Stimulated activated CD4-positive, alpha-beta T cell treated with anti-CD3 and anti-CD28 coated beads, Interleukin-4, amount 100 ng/mL, for 1 hour (primary cell): ENCODE measurements at places on chromosomes 5 and 9.
A peak's percentile ranks its signal among the peaks of the same experiment; 100 is the strongest.

- DNase-seq: no peak
Measured at GRCh38 chr9:109139851-109140250, 20.1 kb upstream of the TMEM245 start.

DNA sequence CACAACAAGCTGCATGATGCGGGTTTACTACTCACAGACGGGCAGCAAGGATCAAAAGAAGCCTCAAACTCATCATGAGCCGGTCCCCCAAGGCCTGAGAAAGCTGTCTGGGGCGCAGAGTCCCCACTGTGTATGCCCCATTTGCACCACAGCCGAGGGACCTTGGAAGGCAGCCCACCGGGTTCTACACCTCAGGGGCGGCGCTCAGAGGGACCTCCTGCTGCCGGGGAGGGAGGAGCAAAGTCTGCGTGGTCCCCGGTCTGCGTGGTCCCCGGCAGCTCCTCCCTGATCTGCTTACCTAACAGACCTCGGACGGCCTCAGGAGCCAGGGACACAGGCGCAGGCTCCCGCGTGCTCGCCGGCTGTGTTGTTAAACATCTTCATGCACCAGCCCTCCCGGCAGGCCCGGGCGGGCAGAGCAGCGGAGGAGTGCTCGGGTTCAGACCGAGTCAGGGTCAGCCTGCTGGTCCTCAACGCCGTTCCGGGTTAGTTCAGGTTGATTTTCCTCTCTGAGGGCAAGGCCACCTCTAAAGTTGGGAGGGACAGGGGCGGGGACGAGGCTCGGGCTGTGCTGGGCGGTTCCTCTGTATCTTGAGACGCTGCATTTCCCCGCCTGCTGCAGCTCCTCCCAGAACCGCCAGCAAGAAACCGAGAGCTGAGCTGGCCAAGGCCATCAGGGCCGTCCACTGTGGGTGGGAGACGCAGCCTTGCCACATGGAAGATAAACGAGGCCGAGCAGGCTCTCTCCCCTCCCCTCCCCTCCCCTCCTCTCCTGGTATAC is 74.6 kb downstream of the MRPL36 start:
- no peak for DNase-seq

DNA sequence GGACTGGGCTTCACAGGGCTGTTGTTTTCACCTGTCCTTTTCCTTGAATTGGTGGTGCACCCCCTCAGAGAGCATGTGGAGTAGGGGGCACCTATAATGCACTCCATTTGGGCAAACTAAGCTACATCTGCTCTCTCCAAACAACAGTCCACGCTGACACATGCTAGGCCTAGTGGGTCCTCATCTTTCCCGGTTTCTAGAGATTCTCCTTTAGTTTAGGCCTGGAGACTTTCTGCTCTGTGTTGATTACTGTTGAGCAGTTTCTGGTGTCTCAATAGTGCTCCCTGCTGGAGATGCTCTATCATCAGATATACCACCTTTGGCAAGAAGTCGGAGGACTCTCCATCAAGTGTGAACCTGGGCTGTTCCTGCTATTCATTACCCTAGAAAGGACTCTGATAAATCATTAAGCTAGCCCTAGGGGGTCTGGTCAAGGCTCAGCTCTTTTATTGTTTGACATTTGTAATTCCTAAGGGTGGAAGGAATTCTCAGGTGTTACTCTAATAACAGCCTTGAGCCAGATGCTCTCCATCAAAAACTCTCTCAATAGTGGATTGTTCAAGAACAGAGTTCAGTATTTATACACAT is 64.0 kb upstream of the FYB1 start:
- DNase-seq: peak; percentile 10

- DNase-seq: peak; percentile 42
Measured at GRCh38 chr9:123322273-123323195, 33.5 kb upstream of the CRB2 start.

DNA sequence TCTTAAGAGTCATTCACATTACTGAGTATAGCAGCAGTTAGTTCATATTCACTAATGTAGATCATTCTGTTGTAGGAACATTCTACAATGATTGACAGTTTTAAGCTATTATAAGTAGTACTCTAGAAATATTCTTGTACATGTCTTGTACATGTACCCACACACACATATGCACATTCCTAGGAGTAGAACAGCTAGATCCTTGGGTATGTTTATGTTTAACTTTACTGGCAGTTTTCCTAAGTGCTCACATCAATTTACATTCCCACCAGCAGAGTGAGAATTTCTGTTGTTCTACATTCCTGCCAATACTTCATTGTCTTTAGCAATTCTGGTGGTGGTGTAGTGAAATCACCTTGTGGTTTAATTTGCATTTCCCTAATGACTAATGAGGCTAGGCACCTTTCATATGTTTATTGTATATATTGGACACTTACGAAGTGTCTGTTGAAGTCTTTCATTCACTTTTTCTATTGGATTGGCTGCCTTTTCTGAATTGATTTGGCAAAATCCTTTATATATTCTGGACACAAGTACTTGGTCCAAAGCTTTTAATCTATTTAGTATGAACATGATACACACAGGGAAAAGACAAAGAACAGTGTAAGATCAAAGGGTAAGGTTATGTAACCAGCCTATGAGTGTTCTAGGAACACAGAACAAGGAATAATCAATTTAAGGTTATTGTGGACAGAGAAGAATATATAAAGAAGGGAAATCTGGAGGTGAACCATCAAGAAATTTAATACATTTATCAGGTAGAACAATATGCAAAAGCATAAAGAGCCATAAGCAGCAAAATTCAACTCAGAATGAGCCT is 95.6 kb downstream of the MLLT3 start:
- no peak for DNase-seq

DNA sequence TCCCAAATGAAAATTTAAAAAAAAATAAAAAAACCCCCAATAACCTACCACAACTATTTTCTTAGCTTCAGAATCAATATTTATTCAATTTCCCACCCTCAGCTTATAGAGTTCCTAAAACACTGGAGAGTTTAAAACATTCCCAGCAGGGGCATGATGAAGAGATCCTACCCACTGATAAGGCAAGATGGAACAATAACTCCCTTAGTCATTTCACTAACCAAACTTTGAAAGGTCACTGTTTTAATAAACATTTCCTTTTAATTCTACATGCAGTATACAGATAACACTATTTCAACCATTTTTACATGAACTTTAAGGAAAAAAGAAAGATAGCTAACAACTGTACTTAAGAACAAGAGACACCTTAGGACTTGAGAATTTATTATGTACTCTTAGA is 34.9 kb upstream of the ACOT12 start:
- no peak for DNase-seq

GRCh38 chr5:81239613-81240012 is 6.5 kb downstream of the CKMT2 start:
- DNase-seq: no peak

GRCh38 chr5:77778881-77779438 is 2.8 kb upstream of the TBCA start:
- no peak for DNase-seq

DNA sequence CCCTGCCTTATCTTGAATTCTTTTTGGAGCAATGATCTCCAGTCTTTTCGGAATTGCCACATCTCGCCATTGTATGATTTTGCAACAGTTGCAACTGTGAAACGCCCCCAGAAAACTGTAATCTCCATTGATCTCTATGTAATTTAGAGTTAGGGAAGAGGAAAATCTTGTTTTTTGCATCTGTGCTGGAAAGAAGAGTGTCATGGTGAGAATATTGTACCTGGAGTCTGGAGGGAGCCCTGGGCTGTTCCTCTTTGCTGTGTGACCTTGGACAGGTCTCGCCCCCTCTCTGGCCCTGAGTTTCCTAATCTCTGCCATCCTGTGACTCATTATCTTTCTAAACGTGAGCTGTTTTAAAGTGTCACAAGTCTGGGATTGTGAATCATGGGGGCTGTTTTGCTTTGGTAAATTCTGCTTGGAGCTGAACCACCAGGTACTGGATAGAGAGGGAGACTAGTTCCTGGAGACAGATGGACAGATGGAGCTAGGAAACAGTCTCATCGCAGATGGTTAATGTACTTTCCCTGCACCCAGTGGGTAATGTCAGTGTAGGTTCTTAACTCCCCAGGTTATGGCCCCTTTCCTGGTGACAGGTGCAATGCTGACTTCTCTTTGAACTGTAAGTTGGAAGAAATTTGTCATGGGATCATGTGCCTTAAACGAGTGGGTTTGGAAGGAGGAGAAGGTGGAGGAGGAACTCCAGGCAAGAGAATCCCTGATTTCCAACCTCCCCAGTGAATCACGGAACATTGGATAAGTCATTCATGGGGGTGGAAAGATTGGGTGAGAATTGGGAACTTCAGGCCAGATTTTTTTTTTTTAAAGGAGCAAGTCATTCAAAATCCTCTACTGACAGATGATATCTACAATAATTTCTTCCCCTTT is 19.6 kb downstream of the PPARGC1B start:
- no peak for DNase-seq

DNA sequence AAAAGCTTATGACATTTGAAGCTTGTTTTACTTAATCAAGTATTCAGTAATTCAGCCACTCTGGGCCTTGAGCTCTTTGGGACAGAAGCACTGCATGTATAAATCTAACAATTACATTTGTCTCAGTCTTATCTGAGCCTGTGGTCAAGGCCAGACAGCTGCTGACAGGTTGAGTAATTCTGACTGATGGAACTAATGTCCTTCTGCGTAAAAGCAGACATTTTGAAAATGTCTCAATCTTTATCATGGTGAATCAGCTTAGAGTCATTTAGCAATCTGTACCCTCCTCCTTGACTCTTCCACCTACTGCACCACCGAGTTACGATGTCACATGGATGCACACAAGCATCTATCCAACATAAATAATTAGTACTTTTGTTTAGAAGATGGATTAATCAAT is 400.0 kb downstream of the ARRDC3 start:
- no peak for DNase-seq

DNA sequence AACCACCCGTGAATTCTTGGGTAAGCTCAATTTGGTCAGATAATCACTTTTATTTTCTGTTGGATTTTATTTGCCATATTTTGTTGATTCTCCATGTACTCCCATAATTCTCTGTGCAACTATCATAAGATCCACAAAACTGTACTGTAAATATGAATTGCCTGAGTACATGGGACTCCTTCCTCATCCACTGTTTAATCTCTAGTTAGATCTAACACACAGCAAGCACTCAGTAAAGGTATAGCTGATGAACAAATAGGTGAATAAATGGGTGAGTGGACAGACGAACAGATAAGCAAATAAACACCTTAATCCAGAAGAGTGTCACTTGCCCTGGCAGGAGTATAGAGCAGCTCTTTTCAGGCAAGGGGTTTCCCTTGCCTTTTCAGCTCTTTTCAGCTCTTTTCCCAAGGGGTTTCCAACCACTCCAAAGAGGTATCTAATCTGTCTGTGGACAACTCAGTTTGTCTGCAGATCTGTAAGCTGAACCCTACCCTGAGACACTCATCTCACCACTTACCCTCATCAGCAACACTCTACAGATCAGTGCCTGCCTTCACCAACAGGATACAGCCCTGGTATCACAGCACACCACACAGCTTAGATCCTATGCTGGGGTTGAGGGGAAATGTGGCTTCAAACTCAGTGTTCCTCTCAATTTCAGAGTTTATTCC is 51.2 kb downstream of the SIL1 start:
- DNase-seq: no peak

- no peak for DNase-seq
Measured at GRCh38 chr5:160269017-160269416, 39.7 kb downstream of the FABP6 start.

- no peak for DNase-seq
Measured at GRCh38 chr5:42487077-42487476, 63.8 kb downstream of the GHR start.

DNA sequence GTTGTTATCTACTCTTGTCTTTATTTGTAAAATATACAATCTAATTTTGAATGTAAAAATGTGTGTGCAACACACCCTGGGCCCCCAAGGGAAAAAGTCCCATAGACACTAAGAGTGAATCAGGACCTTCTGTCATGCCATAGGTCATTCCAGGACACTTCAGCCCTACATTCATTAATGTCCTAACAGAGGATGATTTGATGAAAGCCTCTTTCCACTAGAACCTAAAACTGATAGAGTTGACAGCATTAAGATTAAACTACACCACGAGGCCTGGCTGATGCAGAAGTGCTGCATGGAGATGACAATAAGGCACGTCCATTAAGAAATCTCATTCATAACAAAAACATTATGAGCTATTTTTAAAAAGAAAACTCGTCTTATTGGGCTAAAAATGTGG is 46.2 kb downstream of the FRMD3 start:
- DNase-seq: no peak

DNA sequence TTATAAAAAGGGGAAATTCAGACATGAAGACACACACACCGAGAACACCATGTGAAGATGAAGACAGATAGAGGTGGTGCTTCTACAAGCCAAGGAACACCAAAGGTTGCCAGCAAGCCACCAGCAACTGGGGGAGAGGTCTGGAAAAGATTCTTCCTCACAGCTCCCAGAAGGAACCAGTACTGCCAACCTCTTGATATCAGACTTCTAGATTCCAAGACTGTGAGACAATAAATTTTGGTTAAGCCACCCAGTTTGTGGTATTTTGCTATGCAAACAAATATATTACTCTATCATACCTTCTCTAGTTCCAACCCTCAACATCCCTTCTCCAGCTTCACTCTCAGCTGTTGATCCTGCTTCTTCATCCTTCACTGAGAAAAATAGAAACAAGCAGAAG is 451.1 kb downstream of the EBF1 start:
- no peak for DNase-seq

DNA sequence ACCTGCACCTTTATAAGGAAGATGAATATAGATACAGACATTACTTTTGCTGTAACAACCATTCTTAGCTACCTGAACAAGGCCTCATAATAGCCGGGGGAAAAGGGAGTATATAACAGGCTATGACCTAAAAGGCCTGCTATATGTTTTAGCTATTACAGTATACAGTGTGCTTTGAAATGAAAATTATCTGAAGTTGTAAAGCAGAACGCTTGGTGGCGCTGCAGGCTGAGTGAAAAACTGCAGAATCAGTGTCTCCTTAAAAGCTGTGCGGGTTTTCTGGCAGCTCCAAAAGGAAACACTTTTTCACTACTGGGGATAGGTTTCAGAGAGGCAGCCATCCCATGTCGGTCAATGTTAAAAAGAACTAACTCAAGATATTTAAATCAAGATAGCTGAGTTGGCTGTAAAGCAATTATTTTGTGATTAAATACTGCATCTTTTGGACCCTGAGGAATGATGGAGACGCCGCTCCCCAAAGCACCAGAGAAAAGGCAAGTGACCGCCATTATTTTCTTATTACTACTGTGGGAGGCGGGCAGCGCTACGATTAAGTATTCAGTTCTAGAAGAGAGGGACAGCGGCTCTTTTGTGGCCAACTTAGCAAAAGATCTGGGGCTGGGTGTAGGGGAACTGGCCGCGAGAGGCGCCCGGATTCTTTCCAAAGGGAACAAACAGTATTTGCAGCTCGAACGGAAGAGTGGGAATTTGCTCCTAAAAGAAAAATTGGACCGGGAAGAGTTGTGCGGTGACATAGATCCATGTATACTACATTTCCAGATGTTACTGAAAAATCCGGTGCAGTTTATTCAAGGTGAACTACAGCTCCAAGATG is 5.9 kb downstream of the PCDHB6 start:
- no peak for DNase-seq
